NCI-H1092 treated with DMSO at 0.1 percent for 48 hours (cell line): ENCODE measurements at places on chromosomes 11 and 22.

GRCh38 chr11:126115816-126116331 is 53.2 kb upstream of the CDON start:
- peak; percentile 98 for DNase-seq

DNA sequence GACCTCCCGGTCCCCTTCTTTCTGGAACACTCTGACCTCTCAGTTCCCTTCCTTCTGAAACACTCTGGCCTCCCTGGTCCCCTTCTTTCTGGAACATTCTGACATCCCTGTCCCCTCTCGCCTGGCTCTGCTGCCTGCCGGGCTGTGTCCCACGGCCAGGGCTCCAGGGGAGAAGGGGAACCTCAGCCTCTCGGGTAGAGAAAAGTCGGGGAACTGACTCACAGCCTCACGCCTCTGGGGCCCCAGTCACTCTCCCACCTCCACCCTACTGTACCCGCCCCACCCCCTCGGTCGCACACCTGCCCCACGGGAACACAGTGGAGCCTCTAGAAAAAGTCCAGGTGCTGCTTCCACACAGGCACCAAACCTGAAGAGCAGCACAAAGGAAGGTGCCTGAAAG is 93.3 kb downstream of the BRD1 start:
- DNase-seq: no peak

DNA sequence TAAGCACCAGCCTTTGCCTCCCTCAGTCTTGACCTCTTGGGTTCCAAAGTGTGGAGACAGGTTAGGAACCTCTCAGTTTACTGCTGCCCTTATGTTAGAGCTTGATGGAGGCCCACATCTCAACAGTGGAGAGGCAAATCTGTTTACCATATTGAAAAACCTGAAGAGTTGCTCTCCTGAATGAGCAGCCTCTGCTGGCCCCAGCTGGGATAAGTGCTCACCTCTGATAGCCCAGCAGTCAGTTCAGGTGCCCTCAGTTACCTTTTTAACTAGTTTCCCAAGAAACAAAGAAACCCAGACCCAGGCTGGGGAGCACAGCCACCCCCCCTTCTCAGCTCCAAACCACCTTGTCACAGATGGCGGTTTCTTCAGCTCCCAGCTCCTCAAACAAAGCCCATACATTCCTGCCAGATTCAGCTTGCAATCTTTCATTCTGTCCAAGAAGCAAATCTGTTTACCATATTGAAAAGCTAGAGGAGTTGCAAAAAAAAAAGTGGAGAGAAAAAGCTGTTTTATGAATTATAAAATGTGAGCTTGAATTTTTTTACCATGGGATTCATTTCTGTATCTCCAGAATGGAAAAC is 57.2 kb downstream of the PPFIBP2 start:
- DNase-seq: no peak

- no peak for DNase-seq
Observed at GRCh38 chr11:68722143-68722542, 29.2 kb downstream of the TESMIN start.

- no peak for DNase-seq
Observed at GRCh38 chr11:69295995-69296889, 2.3 kb downstream of the MYEOV start.

- DNase-seq: peak; percentile 12
Observed at GRCh38 chr11:82733444-82734119, at the start of gene FAM181B. Gene FAM181B (minus strand): TSS chr11:82733864. CDS start chr11:82733729, 135 bp downstream.

DNA sequence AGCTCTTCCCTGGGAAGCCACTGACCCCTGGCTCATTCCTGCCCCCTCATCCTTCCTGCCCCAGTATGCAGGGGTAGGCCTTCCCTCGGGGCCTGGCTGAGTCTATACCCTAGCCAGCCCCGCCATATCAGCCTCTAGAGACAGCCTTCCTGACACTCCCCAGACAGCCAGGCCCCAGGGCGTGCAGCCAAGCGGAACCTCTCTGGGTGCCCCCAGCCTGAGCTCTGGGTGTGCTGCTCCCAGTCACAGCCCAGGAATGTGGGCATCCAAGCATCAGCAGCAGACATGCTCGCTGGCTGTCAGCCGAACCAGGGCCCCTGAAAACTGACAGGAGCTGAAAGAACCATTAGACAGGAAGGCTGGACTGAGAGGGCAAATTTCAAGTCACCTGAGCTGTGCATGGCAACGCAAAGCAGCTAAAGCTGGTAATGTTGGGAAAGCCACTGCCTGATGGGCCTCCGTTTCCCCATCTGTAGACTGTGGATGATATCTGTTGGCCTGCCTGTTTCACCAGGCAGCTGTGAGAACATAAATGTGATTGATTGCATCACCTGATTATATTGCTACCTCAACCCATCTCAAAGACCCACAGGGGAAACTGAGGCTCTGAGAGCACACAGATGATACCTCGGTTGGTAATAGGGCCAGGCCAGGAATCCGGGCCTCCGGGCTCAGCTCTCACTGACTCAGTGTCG is 93.2 kb downstream of the LRRC32 start:
- DNase-seq: no peak

GRCh38 chr11:84819537-84819936 is 807.6 kb downstream of the DLG2 start:
- DNase-seq: no peak

- DNase-seq: peak; percentile 31
Observed at GRCh38 chr11:120182790-120183491, 27.9 kb upstream of the OAF start.

DNA sequence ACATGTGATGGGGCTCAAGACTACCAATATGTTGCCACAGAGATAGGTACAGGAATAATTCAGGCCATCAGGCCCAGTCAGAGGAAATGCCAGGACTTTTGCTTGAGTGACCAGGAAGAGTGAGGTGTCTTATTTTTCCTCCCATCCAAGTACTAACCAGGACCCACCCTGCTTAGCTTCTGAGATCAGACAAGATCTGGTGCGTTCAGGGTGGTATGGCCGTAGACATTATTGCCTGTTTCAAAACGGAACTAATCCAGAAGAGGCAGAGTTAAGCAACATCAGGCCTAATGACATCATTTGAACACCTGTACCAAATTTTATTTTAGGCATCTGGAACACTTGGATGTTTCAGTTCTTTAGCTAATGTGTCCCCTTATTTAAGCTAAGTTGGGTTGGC is 205.5 kb upstream of the POU2AF2 start:
- no peak for DNase-seq
